ENCODE measurements at places on chromosomes 7 and 10.

DNA sequence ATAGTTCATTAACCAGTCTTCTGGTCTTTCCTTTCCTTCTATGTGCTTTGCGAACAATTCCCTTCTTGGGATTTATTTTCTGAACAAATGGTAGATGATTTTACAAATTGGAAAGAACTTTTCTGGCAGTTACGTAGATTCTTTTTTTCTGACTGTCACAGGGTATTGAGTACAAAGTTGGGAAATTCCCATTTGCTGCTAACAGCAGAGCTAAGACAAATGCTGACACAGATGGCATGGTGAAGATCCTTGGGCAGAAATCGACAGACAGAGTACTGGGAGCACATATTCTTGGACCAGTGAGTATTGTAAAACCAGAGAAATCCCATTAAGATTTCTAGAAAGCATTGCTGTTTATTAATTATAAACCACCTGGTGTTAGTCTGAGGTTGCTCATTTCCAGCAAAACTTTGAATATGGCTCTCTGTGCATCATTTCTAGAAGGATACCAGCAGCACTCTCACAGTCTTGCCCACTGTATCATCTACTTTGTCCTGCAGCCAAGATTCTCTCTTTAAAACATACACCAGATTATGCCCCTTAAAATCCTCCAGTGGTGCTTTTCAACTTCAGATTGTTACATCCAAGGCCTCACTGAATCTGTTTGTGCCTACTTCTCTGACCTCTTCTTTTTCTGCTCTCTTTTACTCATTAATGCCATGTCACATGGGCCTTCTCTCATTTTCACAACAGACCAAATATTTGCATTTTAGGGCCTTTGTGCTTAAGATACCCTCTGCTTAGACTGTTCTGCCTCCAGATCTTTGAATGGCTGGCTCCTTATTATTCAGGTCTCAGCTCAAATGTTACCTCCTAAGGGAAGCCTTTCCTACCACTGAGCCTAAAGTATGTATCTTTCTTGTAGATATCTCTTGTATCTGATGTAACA, 27.0 kb downstream of the DLD start:
- no peak for DNase-seq

DNA sequence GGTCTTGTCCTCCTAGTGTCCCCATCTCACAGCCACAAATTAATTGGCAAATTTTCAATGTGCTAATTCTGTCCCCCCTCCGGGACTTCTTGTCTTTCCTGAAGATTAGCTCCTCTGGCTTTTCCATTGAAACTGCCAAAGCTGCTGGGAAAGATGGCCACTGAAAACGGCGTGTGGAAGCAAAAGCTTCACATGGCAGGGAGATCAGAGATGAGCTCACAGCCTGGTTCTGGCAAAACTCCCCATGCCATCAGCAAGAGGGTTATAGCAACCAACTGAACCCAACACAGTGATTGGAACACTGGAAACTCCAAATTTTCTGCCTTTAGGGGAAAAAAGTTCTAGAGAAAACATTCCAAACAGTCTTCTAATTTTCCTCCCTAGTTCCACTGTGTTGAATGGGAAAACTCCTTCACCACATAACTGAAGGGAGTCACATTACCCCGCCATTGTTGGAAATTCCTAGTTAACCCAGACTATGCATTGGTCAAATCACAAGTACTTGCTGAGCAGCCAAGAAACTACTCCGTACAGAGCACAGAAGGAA, 37.0 kb downstream of the NRAP start:
- DNase-seq: no peak

GRCh38 chr7:143973870-143974416, 19.3 kb downstream of the OR2F1 start:
- DNase-seq: no peak

- no peak for DNase-seq
These were observed 13.3 kb downstream of the ST7 start for GRCh38 chr7:116966601-116967000.

DNA sequence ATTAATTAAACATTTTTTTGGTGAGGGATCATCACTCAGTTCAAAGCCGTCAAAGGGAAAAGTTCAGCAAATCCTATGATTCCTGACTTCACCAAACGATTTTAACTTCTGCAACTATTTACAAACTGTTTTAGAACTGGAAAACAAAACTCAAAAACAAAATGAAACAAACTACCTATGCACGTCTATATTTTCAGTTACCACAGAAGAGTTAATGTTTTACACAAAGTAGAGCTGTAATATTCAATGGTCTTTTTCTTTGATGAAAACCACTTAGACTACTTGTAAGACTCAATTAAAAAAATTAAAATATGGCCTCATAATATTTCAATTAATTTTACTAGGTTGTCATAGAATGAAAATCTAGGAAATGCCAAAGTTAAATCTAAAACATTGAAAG, 131.5 kb downstream of the ATE1 start:
- DNase-seq: no peak

DNA sequence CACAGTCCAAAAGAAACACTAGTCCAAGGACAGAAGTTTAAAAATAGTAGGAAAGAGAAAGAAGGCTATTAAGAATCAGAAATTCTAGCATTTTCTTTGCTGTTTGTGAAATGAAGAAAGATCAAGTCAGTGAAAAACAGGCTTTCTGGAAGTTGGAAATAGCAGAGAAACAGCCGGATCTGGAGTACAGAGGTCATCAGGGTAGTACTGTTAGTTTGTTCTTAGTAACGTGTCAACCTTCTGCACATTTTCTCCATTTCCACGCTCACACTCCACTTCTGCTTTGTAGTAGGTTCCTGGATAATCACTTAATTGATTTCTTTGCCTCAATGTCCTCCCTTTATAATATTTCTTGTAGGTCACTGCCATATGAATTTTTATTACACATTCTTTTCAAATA, 322.6 kb downstream of the PCLO start:
- DNase-seq: no peak

GRCh38 chr10:12501324-12501723, 152.0 kb downstream of the CAMK1D start:
- DNase-seq: no peak

DNA sequence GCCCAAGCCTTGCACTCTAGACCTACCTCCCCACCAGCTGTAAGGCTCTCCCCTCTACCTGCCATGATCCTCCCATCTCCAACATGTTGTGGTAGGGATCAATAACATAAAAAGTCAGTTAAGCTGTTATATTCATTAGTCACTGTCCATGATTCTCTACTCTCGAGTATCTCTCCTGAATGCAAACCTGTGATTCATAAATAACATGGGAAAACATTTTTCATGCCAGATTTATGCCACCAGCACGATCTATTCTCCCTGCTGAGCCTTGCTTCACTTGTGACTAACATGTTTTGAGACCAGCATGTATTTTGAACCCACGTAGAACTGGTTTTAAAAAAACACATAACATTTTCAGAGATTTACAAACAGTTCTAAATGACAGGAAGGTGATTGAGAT, 30.3 kb downstream of the TMEM168 start:
- no peak for DNase-seq

- DNase-seq: no peak
These were observed 404.5 kb downstream of the ADRA2A start for GRCh38 chr10:111481261-111481826.

GRCh38 chr10:112295853-112296830, 12.9 kb downstream of the TECTB start:
- DNase-seq: no peak
